ENCODE measurements at places on chromosomes 5 and 9.

- DNase-seq, result no peak
Observed at GRCh38 chr9:7756088-7756487, 43.5 kb downstream of the DMAC1 start.

GRCh38 chr9:129656795-129657390 lies 8.6 kb upstream of the PRRX2 start:
- no peak for DNase-seq

- DNase-seq, result no peak
Observed at GRCh38 chr5:128668921-128669320, 130.9 kb upstream of the FBN2 start.

DNA sequence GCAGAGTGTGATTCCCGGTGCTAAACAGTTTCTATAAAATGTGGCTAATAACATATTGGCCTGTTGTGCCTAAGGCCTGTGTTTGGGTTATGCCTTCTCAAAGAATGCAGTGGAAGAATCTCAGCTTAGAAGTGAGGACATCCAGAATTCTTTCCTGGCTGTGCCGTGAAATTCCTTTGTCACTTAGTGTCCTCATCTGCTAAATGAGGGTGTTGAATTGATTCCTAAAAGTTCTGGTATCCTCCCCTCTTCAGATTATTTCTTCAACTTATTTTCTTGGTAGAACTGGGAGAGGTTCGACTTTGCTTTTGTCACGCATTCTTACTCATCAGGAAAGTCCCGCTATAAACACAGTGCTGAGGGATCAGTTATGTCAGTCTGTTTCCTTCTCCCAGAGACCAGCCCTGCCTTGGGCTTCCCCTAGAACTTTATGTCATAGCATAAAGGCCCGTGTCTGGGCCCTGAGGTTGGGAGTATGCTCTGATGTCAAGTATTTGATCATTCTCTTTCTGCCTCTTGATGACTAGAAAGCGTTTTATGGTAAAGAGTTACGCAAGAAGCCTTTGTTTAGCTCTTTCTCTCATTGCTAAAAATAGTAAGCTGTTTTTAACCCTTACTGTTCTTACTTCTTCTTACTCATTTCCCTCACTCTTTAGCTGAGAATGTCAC lies 29.5 kb downstream of the MTAP start:
- DNase-seq, result peak; percentile 6

GRCh38 chr9:126586236-126586635 lies 27.5 kb upstream of the LMX1B start:
- DNase-seq, result no peak

DNA sequence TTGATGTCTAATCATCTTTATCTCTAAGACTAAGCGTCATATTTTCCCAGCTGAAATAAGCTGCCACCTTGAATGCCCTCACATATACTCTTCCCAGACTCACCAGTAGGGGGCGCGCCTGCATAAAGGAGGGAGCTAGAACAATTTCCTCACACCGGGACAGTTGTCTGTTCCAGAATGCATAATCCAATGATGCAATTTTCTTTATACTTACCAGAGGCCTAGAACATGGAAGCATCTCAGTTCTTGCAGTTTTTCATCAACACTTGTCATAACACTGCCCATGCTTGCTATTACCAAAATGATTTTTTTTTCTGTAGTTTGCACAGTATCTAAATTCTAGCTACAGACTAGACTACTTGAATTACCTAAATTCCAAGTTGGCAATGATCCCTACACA lies 203.9 kb downstream of the FRMD3 start:
- peak; percentile 42 for DNase-seq

DNA sequence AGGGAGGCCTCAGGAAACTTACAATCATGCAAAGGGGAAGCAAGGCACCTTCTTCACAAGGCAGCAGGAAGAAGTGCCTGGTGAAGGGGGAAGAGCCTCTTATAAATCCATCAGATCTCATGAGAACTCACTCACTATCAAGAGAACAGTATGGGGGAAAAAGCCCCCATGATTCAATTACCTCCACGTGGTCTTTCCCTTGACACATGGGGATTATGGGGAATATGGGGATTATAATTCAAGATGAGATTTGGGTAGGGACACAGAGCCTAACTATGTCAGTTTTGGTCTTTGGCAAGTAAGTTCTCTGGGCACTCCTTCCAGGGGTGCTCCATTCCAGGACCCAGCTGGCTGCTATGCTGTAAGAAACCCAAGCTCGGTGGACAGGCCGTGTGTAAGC lies 275.3 kb upstream of the TUT7 start:
- DNase-seq, result no peak

DNA sequence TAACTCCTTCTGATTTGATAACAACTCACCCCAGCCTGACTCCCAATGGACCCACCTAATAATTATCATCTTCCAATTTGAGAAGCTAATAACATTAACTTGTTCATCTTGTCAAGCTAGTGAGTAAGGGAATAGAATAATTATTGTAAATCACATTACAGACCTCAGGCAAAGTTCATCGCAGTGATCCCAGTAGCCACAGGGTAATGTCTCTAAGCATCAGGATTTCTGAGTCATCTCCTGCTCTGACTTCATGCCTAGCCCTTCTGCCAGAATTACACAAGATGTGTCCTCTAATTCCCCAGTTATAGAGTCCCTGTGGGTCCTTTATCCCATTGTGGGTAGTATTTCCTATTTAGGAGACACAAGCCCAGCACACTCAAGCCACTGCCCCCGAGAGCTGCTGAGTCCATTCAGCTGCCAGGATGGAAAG lies 365.7 kb downstream of the DEPDC1B start:
- no peak for DNase-seq

DNA sequence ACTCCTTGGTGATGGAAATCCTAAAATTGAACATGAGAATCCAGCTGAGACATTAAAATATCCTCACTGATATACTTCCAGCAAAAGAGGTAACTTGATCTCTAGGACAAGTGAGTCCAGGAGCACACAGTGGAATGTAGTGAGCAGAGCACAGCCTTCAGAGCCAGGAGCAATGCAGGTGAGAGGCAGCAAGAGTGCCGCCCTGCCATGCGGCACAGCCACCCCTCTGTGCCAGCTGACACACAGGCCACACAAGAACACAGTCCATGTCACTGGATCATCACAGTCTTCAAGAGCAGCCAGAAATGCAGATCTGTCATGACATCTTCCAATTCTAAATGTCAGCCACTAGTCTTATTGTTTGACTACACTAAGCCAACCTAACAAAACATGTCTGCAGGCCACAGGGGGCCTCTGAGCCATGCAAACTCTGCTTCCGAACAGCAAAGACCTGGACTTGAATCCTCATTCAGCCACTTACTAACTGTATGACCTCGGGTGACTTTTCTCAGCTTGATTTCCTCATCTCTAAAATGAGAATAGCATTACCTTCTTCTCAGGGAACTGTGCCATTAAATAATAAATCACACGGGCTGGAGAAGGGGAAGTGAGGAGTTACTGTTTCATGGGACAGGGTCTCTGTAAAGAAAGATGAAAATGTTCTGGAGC lies 47.0 kb downstream of the CCDC125 start:
- no peak for DNase-seq

DNA sequence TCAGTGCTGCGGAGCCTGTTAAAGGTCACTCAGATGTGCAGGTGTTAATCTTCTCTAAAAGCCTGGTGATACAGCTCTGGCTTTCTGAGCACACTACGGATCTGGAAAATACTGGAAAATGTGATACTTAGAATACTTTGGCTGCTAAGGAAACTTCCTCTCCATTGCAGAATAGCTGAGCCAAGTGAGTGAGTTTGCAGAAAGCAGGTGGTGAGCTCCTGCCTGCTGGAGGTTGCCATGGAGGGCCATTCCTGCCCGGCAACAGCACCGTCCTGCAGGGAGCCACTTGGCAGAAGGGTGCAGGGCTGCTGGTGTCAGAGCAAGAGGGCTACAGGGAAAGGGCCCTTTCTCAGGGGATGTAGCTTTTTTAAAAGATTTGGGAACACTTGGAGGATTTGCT lies 40.7 kb downstream of the SECISBP2 start:
- DNase-seq, result no peak

- DNase-seq, result no peak
Observed at GRCh38 chr9:110351009-110351467, 13.4 kb upstream of the TXNDC8 start.

DNA sequence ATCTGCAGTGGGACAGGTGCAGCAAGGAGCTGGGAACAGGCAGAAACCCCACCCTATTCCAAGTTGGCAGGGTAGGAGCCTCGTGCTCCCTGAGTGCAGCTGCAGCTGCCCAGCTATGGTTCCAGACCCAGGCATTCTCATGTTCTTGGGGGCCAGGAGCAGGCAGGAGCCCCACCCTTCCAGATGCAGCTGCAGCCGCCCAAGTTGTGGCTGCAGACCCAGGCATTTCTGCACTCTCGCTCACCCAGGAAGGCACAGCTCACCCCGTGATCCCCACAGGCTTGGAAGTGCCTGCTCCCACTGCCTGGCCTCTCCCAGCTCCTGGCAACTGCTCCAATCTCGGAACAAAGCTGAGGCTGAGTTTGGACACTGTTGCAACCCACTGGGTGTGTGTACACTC lies 275.8 kb upstream of the ADRA1B start:
- DNase-seq, result no peak

GRCh38 chr5:38764937-38765391 lies 80.8 kb upstream of the OSMR start:
- no peak for DNase-seq

DNA sequence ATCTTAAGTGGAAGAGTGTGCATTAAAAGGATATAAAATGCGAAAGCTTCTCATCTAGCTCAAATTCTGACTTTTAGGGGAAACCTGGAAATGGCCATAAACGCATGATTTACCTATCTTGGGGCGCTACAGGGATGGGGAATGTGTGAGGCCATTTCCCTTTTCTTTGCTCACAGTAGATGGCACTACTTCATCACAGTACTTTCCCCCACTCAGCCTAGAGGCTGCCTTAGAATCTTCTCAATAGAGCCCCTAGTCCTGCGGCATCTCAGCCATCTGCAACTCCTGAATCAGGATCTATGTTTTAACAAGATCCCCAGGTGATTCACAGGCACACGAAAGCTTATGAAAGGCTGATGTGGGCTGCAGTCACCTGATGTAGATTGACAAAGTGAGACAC lies 110.8 kb downstream of the LHFPL2 start:
- DNase-seq, result no peak

- no peak for DNase-seq
Observed at GRCh38 chr5:77379558-77380061, 112.5 kb downstream of the WDR41 start.

GRCh38 chr9:6759185-6759977 lies 1.6 kb downstream of the KDM4C start:
- no peak for DNase-seq

DNA sequence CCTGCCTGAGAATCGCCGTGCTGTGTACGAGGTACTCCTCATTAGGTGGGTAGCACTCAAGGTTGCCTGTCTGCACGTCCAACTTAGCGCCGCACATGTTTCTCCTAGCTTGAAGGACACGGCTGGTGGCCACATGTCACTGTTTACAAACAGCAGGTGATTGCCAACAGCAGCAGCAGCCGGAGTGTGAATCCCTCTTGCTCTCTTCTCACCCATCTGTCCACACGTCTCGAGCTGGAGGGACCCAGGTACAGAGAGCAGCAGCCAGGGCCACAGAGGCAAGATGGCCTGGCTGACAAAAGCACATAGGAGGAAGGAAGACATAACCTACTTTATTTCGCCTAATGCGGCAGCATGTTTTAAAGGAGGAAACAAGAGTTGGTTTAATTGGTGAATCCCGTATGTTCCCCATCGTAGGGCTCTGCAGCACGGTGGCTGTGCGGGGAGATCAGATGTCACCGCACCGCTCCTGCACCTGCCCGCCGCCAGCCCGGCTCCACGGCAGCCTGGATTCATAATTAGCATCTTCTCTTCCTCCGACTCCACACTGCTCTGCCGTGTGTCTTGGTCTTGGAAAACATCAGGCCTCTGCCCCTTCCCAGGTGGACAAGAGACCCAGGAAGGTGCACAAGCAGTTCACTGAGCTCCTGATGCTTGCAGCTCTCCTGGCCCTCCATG lies 201.6 kb upstream of the IRX1 start:
- DNase-seq, result no peak

DNA sequence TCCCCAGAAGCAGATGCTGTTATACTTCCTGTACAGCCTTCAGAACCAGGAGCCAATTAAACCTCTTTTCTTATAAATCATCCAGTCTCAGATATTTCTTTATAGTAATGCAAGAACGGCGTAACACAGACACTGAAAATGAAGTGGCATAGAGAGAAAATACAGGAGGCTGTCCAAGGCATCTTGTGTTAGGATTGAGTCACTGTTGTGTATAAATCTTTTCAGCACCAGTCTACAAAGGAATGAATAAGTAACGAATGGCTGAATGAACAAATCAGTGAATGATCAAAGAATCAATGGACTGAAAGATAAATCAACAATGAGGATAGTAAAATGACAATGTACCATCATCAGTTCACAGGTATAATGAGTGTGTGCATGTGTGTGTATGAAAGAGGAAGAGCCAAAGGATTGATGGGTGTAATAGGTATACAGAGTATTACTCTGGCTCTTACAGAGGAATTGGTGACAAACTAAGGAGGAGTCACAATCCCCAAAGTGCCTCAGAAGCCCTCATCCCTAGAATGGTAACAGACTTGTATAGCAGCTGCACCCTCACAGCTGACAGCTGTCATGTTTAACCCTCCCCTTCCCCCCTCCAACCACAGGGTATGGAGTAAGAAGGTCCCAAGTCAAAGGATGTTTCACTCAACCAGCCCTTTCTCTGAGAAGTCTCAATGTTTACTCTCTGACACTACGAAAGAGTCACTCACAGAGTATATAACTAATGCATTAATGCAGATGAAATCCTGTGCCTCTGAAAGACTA lies 29.8 kb upstream of the MIER3 start:
- no peak for DNase-seq

GRCh38 chr5:94745786-94746730 lies 127.6 kb downstream of the SLF1 start:
- no peak for DNase-seq

- DNase-seq, result no peak
Observed at GRCh38 chr9:112890106-112891081, at the start of gene SLC46A2. Gene SLC46A2 (minus strand): TSS chr9:112890876. CDS start chr9:112890681, 195 bp downstream.

GRCh38 chr5:143315929-143316328 lies 87.6 kb downstream of the NR3C1 start:
- no peak for DNase-seq

DNA sequence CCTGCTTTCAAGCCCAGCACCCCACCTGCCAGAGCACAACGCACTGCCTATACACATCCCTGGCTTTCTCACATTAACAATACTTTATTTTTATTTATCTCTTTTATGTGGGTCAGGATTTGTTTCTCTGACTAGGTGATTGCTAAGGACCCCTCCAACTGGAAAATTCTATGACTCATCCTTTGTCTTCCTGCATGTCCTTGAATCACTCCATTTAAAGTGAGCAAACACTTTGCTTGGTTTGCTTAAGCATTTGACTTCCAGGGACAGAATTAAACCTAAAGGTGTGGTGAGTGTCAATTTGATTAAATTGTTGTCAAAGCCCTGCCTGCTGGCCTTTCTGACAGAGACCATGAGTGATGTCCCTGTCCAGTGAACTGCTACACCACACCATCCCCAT lies 536.5 kb upstream of the BRINP1 start:
- no peak for DNase-seq

- peak; percentile 91 for DNase-seq
Observed at GRCh38 chr9:35814841-35815543, at the start of gene HINT2. Gene HINT2 (minus strand): TSS chr9:35815042. CDS start chr9:35814979, 63 bp downstream.

- no peak for DNase-seq
Observed at GRCh38 chr5:42750507-42750906, 6.1 kb upstream of the CCDC152 start.

- no peak for DNase-seq
Observed at GRCh38 chr9:80378669-80379293, 807.0 kb downstream of the TLE4 start.

GRCh38 chr9:24382566-24382965 lies 163.1 kb downstream of the IZUMO3 start:
- DNase-seq, result no peak

- DNase-seq, result no peak
Observed at GRCh38 chr5:113771483-113771882, 258.0 kb downstream of the YTHDC2 start.

GRCh38 chr9:121325387-121325786 lies 44.7 kb downstream of the STOM start:
- DNase-seq, result no peak
